ENCODE measurements at places on chromosomes 12 and 14. TPM values are rescaled to one million over a fixed set of nuclear protein-coding genes. Genes with fewer than 3 reads are reported as not detected.
A peak's percentile ranks its signal among the peaks of the same experiment; 100 is the strongest.

GRCh38 chr12:98530068-98530467 lies 14.7 kb downstream of the TMPO start:
- H3K4me3 ChIP-seq = no peak overlapping the region
- peaks cover 25% of the 10 kb centered on the region for H3K36me3 ChIP-seq
- H3K4me1 ChIP-seq = no peaks in the 10 kb centered on the region
- H3K27ac ChIP-seq = no peak overlapping the region
- no peaks in the 10 kb centered on the region for H3K27me3 ChIP-seq

DNA sequence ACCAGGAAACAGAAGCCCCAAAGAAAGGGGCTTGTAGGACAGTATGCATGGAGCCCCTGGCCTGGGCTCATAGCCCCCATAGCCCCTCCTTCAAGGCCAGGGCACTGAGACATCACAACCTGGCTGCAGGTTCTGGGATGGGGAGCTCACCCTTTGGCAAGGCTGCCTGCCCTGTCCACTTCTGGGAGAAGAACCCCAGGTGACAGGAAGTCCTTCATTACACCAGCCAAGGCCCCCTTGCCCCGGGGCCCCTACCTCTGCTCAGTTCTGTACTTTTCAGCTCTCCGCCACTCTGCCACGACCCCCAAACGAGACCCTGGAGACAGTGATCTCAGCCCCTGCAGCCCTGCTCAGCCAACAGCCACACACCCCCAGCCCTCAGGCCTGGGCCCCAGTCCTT lies 223.2 kb upstream of the RTL1 start:
- DNase-seq = peak; percentile 36
- H3K27me3 ChIP-seq = peaks cover 26% of the 10 kb centered on the region
- H3K36me3 ChIP-seq = no peaks in the 10 kb centered on the region
- H3K4me1 ChIP-seq = no peaks in the 10 kb centered on the region
- no peak overlapping the region for H3K4me3 ChIP-seq

ZNF891 gene
- 1.4 TPM for total RNA-seq

TROAP gene
- 2.5 TPM for total RNA-seq

- peak overlapping the region; percentile 52 for H3K27ac ChIP-seq
- peak overlapping the region; percentile 94 for H3K4me3 ChIP-seq
- H3K27me3 ChIP-seq = no peaks in the 10 kb centered on the region
- peak; percentile 82 for DNase-seq
- peaks cover 24% of the 10 kb centered on the region for H3K36me3 ChIP-seq
Measured at GRCh38 chr12:56188131-56188777, 1.0 kb downstream of the SMARCC2 start.
